Activated CD4-positive, alpha-beta T cell treated with anti-CD3 and anti-CD28 coated beads, Interleukin-2, amount 10 ng/mL, durations not matched to agents 7 days and 5 days (primary cell): ENCODE measurements at places on chromosomes 11 and 22.

- no peak for DNase-seq
These were observed 30.1 kb upstream of the DEPDC7 start for GRCh38 chr11:32985600-32985999.

- DNase-seq = no peak
These were observed 211.0 kb upstream of the NAV2 start for GRCh38 chr11:19501631-19502030.

DNA sequence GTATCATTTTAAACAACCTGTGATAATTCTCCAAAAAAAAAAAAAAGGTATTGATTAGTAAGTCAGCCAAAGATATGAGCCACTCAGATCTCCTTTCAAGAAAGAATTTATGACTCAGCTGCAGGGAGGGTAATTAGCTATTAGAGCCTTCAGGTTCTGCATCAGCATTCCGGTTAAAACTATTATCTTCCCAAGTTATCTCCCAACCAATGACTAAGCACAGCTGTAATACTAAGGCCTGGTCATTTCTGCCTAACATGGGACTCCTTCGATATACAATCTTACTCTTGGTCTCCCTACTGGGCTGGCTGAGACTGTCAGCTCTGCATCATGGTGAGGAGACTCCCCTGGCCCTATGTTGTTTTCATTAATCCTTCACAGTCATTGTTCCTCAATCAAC lies 60.4 kb downstream of the SBF2 start:
- DNase-seq = no peak

DNA sequence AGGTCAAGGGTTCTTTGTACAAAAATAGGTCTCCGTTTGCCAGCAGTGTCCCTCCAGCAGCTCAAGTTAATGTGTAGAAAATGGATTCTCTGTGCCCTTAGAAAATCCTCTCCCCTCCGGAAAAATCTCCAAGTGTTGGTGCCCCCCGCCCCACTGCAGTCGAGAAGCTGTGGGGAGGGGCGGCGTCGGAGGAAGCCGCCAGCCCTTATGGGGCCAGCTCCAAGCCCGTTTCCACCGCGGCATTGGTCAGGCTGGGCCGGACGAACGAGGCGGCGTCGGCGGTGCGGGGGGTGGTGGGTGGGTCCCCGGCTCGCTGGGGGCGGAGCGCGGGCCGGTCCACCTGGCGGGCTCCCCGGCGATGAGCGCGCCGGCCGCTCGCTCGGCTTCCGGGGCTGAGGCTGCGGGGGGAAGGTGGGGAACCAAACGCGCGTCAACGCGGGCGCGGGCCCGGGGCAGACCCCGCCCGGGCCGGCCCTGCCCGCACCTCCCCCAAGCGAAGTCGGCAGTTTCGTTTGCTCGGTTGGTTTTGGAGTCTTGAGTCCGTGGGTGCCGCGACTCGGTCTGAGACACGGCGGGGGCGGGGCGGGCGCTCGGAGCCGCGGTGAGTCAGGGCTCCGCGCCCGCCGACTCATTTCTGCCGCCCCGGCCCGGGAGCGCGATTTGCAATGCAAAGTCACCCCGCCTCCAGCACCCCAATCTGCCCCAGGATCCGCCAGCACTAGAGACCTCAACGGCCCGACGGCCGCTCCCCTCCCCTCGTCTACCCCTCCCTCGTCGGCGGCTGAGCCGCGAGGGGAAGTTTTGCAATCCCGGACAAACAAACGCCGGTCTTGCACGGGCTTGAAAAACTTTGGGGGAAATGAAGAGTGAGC lies 1.4 kb downstream of the ASCL2 start:
- DNase-seq = peak; percentile 47

GRCh38 chr11:82680252-82680651 lies 53.4 kb downstream of the FAM181B start:
- no peak for DNase-seq

- no peak for DNase-seq
These were observed 10.0 kb downstream of the GATD1 start for GRCh38 chr11:767238-767637.

- no peak for DNase-seq
These were observed 141.2 kb downstream of the CADM1 start for GRCh38 chr11:115362997-115363396.

- DNase-seq = no peak
These were observed 491.3 kb downstream of the BUD13 start for GRCh38 chr11:116281173-116282160.

DNA sequence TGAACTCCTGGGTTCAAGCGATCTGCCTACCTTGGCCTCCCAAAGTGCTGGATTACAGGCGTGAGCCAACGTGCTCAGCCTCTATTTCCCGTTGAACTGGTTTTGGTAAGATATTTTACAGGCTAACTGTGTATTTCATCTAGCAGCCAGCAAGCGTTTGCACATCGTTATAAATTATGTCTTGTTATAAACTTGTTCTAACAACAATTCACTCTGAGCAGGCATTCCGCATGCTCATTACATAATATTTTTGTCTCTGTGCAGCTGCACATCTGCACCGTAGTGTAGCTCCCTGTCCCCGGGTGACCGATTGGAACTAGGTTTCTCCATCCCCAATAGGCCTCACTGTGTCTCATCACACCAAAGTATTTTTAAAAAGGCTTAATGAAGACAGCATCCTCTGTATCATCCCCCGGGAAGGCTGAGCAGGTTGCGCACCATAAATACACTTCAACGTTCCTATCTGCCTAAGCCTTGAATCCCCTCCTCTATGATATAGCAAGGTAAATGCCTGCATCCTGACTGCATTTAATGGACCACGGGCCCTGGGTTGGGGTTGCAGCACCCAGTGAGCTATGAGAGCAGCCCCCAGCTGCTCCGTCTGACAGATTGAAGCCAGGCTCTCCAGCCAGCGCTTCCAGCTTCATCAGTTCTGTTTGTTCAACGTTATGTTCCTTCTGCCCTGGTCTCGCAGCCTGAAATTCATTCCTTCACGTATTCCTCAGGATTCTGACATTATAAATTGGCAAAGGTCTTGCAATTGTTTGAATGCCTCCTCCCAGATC lies 47.7 kb downstream of the TST start:
- no peak for DNase-seq

GRCh38 chr11:13338427-13339069 lies 61.0 kb downstream of the BMAL1 start:
- peak; percentile 26 for DNase-seq

- no peak for DNase-seq
These were observed 28.8 kb downstream of the DKK3 start for GRCh38 chr11:11979488-11980117.

DNA sequence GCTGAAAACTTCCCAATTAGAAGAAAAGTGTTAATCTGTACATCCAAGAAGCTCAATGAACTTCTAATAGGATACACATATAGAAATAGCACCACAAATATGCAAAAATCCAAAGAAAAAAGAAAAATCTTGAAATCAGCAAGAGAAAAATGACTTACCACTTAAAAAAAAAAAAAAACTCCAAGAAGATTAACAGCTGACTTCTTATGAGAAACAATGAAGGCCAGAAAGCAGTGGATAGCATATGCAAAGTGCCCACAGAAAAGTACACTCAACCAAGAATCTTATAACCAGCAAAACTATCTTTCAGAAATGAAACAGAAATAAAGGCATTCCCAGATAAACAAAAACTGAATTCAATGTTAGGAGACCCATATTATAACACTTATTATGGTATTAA lies 29.9 kb upstream of the OR5B12 start:
- DNase-seq = no peak

DNA sequence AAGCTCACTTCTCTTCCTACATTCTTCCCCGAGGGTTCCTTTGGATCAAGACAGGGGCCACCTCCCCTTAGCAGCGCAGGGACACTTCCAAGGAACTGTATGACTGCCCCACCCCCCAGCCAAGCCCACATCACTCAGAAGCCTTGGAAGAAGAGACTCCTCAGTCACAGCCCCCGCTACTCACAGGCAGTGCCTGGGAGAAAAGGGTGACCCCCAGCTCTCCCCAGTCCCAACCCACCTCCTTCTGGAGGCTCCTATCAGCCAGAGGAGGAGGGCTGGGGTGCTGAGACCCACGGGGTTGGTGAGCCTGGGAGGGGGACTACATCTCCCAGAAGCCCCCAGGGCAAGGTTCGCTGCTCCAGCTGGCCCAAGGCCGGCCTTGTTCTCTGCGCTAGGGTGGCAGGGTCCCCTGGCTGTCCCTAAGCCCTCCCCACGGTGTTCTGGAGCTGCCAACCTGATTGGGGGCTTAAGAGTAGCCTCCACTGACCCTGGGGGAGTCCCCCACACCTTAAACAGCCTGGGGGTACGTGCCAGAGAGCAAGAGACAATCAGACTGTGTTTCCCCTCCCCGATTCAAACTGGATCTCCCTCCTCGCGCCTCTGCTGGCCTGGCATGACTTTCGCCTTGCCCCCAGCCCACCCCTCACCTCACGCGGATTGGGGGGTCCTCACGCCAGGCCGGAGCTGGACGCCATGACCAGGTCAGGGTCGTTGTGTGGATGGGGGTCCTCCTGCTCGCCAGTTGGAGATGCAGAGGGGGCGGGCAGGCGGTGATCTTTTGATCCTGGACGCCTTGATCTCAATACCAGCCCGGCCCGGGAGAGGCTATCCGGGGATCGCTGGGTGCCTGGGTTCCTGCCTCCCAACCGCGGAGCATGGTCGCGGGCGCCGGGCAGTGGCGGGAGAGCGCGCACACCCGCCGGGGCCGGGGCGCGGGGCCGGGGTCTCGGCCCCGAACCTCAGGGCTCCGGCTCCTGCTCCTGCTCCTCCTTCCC lies 838 bp downstream of the BCL9L start:
- DNase-seq = peak; percentile 59

DNA sequence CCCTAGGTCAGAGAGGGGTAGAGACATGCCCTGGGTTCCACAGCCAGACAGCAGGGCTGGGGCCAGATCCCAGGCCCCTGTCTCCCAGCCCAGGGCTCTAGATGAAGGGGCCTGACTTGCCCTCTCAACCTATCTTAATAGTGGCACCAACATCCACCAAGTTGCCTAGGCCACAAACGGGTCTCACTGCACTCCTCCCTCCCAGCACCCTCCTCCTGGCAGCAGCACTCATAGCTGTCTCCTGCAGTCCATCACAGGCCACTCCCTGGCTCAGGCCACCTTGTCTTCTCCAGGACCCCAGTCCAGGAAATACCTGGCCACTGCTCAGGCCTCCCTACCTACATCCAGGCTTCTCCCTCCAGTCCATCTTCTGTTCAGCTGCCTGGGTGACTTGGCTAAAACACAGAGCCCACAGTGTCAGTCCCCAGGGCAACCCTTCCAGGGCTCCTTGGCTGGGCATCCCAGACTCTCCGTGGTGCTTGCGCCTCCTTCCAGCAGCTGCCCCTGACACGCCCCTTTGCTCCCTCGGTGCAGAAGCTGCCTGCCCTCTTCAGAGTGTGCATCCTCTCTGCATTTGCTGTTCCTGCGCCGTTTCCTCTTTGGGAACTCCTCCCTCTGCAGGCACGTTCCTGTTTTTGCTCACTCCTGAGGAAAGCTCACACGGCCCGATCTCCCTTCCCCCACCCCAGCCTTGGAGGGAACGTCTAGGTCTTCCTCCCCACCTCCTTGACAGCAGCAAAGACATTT lies 40.5 kb downstream of the LRRC32 start:
- no peak for DNase-seq

GRCh38 chr11:117903505-117904382 lies 25.5 kb downstream of the TMPRSS13 start:
- DNase-seq = no peak

GRCh38 chr22:20922141-20922751 lies 5.0 kb downstream of the CRKL start:
- no peak for DNase-seq

GRCh38 chr11:115892016-115892415 lies 387.8 kb upstream of the CADM1 start:
- no peak for DNase-seq
